ENCODE measurements at places on chromosomes 13 and 19.

DNA sequence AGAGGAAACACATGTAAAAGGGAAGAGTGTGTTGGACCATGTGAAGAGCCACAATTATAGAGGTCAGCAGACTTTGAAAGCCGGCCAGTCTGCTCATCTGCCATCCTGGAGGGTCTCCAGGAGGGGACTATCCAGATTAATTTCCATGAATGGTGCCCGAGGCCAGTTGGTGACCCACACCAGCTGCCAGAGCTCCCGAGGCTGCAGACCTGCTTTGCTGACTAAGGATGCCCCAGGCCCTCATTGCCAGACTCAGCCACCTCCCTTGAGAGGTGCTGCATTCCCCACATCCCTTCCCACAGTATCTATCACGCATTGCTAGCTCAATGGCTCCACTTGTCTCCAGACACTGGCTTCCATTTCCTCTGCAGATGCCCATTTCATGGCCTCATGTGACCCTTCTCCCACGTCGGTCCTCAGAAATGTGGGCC lies 110.3 kb downstream of the NALCN start:
- DNase-seq = no peak

- DNase-seq = no peak
These were observed 63.7 kb upstream of the F7 start for GRCh38 chr13:113041896-113042295.

DNA sequence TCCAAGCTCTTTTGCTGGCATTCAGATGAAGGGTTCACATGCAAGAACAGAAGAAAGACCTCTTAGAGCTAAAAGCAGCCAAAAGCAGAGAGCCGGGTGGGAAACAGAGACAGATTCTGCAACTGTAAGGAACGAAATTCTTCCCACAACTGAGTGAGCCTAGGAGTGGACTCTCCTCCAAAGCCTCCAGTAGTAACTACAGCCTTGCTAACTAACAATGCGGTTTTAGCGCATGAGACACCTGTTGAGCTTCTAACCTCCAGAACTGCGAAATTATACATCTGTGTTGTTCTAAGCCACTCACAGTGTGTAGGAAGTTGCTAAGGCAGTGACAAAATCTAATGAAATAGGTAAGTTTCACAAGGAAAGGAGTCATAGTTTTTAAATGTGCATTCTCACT lies 98.1 kb upstream of the SLITRK1 start:
- DNase-seq = no peak

DNA sequence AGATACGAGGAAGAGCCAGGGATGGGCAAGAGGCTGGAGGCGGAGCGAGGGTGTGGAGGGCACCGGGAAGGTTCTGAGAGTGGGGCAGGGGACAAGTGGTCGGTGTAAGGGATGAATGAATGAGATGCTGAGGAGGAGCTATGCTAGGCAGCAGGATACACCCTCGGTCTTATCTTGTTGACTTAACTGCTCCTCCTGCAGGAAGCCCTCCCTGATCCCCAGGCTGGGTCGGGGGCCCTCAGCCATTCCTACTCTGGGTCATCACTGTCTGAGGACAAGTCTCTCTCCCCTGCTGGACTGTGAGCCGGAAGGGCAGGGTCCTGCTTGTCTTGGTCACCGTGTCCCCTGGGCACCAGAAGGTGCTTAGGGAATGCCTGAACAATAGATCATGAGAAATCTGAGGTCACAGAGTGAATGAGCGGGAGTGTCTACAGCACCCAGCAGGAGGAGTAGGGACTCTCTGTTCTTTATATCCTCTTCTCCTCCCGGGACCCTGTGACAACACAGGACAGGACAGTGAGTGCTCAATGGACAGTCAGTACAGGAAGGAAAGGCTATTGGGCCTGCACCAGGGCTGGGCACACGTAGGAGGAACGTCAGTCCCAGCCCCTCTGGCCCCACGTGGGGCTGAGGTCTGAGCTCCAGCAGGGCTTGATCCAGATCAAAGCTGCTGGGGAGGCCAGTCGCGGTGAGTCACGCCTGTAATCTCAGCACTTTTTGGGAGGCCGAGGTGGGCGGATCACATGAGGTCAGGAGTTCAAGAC lies 6.5 kb downstream of the NKPD1 start:
- DNase-seq = no peak

DNA sequence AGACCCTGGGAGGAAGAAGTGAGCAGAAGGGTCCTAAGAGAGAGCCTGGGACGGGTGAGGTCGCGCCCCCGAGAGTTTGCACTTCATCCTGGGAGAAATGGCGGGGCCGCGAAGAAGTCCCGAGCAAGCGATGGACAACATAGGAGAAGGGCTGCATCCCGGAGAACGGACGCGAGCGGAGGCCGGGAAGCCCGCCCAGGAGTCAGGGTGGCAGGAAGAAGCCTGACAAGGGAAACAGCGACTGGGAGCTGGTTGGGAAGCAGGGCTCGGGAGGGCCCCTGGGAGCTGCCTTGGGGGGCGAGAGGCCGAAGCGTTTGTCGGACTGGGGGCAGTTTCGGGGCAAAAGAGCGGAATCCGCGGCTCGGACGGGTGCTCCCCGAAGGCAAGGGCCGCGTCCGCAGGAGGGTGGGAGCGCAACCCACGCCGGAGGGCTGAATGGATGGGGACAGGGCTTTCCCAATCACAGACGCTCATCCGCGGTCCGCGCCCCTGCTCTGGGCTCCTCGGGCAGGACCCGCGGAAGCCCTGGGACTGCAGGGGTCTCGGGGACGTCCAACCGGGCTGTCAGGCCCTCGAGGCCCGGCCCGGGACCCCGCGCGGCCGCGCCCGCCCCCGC lies 469 bp downstream of the ABHD17A start:
- DNase-seq = no peak

GRCh38 chr13:21676611-21677021 lies 5.7 kb downstream of the FGF9 start:
- DNase-seq = no peak

DNA sequence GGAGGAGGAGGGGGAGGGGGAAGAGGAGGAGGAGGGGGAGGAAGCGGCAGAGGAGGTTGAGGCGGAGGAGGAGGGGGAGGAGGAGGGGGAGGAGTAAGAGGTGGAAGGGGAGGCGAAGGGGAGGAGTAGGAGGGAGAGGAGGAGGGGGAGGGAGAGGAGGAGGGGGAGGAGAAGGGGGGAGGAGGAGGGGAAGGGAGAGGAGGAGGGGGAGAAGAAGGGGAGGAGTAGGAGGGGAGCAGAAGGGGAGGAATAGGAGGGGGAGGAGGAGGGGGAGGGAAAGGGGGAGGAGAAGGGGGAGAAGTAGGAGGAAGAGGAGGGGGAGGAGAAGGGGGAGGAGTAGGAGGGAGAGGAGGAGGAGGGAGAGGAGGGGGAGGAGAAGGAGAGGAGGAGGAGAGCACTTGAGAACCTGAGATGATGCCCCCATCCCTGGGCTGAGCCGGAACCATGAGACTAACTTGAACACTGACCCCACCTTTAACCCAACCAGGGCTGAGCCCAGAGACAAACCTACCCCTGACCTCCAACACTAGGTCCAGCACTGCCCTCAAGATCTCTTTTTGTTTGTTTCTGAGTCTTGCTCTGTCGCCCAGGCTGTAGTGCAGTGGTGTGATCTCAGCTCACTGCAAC lies 12.6 kb downstream of the ABCA7 start:
- DNase-seq = no peak

DNA sequence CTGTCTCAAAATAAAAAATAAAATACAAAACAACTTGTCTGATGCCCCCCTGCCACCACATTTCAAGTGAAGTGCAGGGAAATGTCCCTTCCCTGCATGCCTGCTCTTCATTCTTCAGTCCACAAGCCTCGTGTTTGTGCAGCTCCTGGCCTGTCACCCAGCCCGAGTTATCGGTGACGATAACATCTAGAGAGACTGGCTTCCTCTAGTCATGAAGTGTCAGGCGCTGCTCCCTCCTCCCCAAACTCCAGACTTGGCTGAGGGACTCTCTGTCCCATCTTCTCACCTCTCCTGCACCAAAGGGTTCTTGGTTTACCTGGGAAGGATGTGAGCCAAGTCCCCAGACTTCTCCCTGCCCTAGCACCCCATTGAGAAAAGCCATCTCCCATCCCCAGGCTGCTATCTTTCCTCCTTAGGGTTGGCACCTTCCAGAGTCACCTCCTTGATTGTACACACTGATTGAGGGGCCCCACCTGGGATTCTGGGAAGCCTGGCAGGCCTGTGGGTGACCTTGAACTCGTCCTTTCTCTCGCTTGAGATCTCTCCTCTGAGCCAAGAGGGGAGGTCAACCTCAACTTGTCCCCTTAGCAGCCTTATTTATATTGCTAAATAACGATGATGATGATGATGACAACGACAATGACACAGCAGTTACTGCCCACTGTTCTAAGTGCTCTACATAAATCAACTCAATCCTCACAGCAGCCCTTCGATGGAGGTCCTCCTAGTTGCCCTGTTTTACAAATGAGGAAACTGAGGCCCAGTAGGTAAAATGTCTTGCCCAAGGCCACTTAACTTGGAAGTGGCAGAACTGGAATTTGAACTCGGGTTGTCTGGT lies 13.1 kb upstream of the PLAUR start:
- DNase-seq = no peak

- DNase-seq = no peak
These were observed 7.6 kb downstream of the WTIP start for GRCh38 chr19:34489175-34489574.

DNA sequence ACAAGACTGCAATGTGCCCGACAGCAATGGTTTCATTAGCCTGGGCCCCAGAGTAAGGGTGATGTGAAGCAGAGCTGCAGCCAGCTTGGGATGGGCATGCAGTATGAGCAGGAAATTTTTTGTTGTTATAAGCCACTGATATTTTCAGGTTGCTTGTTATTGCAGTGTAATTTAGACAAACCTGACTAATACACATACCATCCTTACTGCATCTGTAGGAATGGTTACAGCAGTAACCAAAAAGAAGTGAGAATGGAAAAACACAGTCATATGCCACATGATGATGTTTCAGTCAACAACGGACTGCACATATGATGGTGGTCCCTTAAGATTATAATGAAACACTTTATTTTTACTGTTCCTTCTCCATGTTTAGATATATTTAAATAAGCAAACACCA lies 8.6 kb upstream of the POMP start:
- DNase-seq = no peak

- no peak for DNase-seq
These were observed 888.5 kb downstream of the UQCRFS1 start for GRCh38 chr19:28324275-28325060.

GRCh38 chr13:89584058-89584620 lies 1763.3 kb upstream of the MIR17HG start:
- DNase-seq = no peak

All from stimulated activated CD8-positive, alpha-beta memory T cell treated with anti-CD3 and anti-CD28 coated beads, Interleukin-7, amount 100 ng/mL, for 48 hours (primary cell).